Brain (organoid and tissue), 16 donors: ENCODE measurements at places on chromosomes 7 and 10.
A peak's percentile ranks its signal among the peaks of the same experiment; 100 is the strongest.

- peak; percentile 53 for DNase-seq
These were observed 3.3 kb downstream of the LFNG start for GRCh38 chr7:2522780-2523433.

GRCh38 chr7:95432606-95433005 is 2.2 kb downstream of the PON2 start:
- DNase-seq, result no peak

DNA sequence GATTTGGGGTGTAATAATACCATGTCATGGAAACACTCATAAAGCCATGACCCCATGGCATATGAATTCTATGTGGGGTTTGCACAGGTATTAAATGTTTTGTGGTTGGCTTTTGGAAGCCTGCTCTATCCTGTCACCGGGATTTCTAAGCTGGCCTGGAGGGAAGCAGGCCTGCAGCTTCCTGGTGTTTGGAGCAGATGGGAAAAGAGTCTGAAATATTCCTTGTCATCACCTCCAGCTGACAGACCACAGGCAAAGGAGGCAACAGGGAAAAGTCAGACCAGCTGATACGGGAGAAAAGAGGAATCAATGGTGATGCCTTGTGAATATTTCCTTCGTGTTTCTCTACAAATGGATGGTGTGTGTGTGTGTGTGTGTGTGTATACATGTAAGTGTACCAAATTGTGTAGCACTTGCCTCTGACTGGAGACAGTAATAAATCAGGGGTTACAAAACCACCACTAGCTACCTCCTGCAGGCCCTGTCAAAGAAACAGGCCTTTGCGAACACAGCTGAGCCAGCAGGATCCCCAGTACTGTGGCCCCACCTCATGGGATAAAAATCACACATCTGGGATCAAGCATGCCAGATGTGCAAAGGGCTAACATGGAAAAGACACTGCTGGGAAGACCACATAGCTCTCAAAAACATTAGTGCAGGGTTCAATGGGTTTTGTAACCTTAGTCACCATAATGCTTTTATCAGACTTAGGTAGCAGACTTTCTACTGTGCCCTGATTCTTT is 120.8 kb upstream of the HPS1 start:
- no peak for DNase-seq

- DNase-seq, result peak; percentile 18
These were observed 360.4 kb downstream of the EXOC4 start for GRCh38 chr7:133613250-133613790.

- no peak for DNase-seq
These were observed 327.0 kb downstream of the RNLS start for GRCh38 chr10:88256013-88256680.

DNA sequence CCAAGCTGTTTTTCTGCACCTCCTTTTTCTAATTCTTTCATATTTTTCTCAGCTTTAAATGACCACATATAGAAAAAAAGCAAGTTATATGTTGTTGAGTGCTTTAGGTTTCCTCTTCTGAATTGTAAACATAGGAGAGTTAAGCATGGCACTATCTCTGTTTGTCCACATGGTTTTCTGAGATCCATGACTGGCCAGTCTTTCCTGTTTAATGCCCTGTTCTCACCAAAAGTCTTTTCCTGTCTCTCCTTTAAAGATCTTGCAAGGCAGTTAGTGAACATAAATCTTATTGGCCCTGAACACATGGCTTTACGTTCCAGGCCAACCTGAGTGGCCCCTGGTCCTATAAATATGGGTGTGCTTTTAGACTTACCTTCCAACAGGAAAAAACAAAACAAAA is 19.4 kb downstream of the TRPV5 start:
- no peak for DNase-seq

DNA sequence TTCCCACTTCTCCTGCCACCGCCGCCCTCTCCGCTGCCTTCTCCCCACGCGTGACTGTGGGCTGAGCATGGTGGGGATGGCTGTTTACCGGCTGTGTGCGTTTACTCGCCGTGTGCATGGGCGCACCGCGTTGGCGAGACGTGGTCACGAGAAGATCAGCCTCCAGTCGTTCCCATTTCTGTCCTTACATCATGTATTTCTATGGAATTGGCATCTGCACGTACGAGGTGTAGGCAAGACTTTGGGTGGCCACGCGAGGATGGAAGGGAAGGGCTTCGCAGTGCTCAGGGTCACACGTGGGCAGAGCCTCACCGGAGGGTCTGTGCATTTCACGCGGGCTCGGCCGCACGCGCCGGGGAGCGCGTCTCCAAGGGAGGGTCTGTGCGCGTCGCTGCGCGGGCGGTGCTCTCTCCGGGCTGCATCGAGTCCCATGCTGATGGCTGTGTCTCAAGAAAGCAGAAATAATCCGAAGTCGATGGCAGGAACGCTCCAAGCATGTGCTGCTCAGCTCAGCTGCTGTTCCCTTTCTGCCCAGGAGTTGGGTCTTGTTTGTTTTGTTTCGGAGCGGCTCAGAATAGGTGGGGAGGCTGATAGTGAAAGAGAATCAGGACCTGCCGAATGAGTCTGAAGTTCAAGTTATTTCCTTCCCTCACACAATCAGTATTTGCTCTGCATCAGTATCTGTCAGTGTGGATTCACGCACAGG is 973 bp downstream of the CAMK1D start:
- DNase-seq, result peak; percentile 74

- DNase-seq, result peak; percentile 49
These were observed 289.6 kb downstream of the SFMBT2 start for GRCh38 chr10:7121154-7121797.

- DNase-seq, result no peak
These were observed 702.1 kb downstream of the TNS3 start for GRCh38 chr7:46879783-46880182.

DNA sequence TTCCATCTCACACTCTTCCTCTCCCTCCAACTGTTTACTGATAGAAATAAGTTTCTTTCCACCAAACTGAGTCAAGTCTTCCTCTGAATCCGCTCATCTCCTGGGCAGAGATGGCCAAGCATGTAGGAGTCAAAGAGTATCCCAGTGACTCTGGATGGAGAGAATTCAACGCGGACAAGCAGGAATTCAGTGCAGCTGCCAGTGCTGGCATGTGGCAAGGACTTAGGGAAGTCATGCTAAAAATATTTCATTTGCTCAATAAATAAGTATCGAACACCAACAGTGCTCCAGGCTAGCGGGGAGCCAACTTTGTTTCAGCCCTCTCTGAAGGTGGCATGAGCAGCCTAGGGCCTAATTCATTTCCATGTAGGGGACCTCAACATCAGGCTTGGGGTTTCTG is 351.6 kb upstream of the ZMIZ1 start:
- no peak for DNase-seq
